Activated naive CD4-positive, alpha-beta T cell treated with anti-CD3 and anti-CD28 coated beads for 36 hours (primary cell): ENCODE measurements at places on chromosomes 7 and 10. TPM values are rescaled to one million over a fixed set of nuclear protein-coding genes. Genes with fewer than 3 reads are reported as not detected.

The GNG11 gene
- total RNA-seq: not detected

The EPC1 gene
- total RNA-seq: 29.4 TPM

The SUN3 gene
- total RNA-seq: not detected

DNA sequence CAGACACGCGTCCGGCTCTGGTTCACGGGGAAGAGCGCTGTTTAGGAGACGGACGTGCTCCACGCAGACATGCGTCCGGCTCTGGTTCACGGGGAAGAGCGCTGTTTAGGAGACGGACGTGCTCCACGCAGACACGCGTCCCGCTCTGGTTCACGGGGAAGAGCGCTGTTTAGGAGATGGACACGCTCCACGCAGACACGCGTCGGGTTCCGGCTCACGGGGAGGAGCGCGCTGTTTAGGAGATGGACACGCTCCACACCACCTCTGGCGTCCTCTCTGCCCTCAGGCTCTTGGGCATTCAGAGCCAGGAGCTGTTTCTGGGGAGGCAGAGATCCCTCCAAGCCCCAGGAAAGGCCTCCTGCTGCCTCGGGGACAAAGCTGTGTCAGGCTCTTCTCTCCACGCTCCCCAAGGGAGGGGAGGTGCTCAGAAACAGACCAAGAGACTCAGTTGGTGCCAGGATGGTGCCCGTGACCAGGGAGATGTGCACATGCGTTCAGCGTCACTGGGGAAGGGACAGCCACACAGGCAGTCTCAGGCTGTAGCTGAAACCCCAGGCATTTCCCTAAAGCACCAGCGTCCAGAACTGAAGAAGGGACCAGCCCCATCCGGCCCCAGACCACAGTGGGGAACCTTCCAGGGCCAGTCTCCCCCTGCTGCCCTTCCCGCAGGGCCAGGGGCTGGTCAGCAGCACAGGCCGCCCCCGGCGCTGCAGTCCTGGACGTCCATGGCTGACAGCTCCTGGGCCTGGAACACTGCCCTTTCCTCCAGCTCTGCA is 175.6 kb downstream of the ELFN1 start:
- H3K4me1 ChIP-seq: peaks cover 3% of the 10 kb centered on the region
- H3K27me3 ChIP-seq: no peaks in the 10 kb centered on the region
- no peak for DNase-seq
- no peak overlapping the region for H3K27ac ChIP-seq

GRCh38 chr7:40115936-40116335 is 18.5 kb downstream of the MPLKIP start:
- no peak for DNase-seq
- peaks cover 5% of the 10 kb centered on the region for H3K36me3 ChIP-seq
- no peak overlapping the region for H3K4me3 ChIP-seq
- H3K27me3 ChIP-seq: no peaks in the 10 kb centered on the region
- no peaks in the 10 kb centered on the region for H3K4me1 ChIP-seq

GRCh38 chr7:127850195-127850594 is 181.0 kb downstream of the LRRC4 start:
- no peaks in the 10 kb centered on the region for H3K27me3 ChIP-seq
- H3K27ac ChIP-seq: peak overlapping the region; percentile 84
- H3K4me3 ChIP-seq: no peak overlapping the region
- peaks cover 23% of the 10 kb centered on the region for H3K36me3 ChIP-seq
- DNase-seq: peak; percentile 68
- H3K4me1 ChIP-seq: peaks cover 39% of the 10 kb centered on the region
